NAMALWA (cell line): ENCODE measurements at places on chromosomes 1 and 21.
A peak's percentile ranks its signal among the peaks of the same experiment; 100 is the strongest.

DNA sequence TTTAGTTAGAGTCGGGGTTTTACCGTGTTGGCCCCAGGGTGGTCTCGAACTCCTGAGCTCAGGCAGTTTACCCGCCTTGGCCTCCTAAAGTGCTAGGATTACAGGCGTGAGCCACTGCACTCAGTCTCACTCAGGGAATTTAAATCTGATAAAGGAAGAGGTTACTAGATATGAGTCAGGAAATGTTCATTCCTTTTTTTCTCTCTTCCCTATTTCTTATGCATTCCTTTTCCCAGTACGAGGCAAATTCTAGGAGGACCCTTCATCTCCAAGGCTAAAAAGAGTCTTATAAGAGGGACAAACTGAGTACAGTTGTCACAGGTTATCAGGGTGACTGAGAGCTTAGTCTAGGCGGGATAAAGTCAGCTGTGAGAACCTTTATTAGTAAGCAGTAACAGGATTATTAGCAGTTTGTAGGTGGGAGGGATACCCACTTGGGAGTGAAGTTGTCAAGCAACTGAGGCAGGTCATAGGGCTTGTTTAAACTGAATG lies 9.1 kb downstream of the MACF1 start:
- DNase-seq = no peak

DNA sequence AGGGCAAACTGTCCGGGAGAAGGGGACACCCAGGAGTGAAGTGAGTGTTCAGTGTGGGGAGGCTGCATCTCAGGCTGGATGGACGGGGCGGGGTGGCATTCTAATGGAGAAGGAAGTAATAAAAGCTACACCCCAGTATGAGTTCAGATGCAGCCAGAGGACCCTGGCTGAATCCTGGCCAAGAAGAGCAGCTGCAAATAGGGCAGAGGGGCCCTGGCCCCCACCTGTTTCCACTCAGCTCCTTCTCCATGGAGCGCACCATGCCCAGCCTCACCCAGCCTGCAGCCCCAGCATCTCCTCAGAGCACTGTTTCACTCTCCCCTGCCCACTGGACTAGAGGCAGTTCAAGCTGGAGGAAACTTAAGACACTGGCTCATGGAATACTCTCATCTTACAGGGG lies 46.4 kb downstream of the KCND3 start:
- no peak for DNase-seq

GRCh38 chr1:244461245-244462071 lies at the start of gene CATSPERE:
TSS of gene CATSPERE (plus strand) at chr1:244461273. CDS start at chr1:244461430, 157 bp downstream.
- peak; percentile 83 for DNase-seq

- DNase-seq = no peak
These were observed 2.3 kb upstream of the DMRTA2 start for GRCh38 chr1:50425376-50426107.

- no peak for DNase-seq
These were observed 20.5 kb downstream of the HIVEP3 start for GRCh38 chr1:41898191-41898713.

DNA sequence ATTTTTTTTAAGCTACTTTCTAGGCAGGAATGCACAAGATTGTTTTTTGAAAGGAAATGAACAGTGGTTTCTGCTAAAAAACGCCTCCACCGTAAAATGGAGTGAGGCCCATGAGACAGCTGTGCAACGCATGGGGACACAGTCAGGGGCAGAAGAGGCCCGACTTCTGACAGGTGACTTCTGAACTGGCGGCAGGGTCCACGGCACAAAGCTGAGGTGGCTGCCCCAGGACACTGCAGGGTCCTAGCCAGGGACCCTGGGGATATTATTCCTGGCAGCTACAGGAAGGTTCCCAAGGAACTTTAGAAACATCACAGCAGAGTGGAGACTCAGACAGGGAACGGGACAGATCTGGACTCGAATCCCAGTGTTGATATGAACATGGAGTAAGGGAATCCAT lies 75.1 kb downstream of the SIM2 start:
- DNase-seq = no peak

GRCh38 chr1:210620867-210621488 lies 292.3 kb downstream of the HHAT start:
- DNase-seq = no peak

- no peak for DNase-seq
These were observed 11.0 kb upstream of the ZNF691 start for GRCh38 chr1:42835422-42835821.

DNA sequence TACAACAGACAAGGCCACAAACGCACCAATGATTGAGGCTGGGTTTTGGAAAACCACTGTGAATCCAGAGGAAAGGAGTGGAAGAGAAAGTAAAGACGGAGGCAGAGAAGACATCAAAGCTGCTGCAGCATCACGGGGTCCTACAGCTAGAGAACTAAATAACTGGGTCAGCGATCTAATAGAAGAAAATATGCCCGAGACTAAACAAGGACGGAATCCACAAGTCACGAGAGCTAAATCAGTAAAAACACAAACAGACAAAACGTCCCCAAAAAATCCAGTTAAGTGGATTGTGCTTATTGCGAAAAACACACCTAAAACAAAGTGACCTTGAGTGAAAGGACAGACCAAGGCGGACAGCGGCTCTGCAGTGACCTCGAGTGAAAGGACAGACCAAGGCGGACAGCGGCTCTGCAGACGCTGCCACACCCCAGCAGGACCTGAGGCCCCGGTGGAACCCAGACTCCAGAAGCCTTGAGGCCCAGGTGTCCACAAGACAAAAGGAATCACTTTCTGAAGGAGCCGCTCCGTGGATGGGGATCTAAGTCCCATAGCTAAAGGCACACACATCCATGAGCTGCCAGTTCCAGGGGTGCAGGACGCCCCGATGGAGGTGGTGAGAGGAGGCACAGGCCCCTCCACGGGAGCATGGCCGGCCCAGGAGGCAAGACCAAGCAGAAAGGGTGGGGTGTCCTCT lies 6.0 kb downstream of the FTCD start:
- DNase-seq = no peak

GRCh38 chr1:77926561-77927357 lies 38.3 kb downstream of the NEXN start:
- no peak for DNase-seq

DNA sequence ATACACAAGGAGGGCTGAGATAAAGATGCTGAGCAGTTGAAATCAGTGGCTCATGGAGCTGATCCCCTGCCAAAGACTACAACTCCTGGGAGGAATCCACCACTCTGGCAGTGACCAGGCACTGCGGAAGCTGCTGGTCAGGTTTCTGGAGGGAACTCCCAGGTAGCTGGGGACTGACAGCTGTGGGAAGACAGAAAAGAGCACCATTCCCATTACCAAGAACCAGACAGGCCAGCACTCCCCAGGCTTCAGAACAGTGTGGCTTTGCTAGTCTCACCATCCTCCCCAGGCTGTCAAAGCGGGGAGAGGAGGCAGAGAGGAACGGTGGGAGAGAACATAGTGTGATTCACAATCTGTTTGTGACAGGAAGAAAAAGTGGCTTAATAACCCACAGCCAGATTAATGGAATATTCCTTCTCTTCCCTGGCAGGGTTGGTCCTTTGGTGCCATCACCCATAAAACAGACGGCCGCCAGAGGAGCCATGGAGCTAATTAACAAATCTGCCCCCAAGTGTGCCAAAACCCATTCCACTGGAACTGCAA lies 92.1 kb downstream of the MAB21L3 start:
- no peak for DNase-seq

- no peak for DNase-seq
These were observed 6.8 kb downstream of the RNF187 start for GRCh38 chr1:228494044-228494353.

GRCh38 chr1:51549016-51549619 lies 30.1 kb upstream of the EPS15 start:
- peak; percentile 18 for DNase-seq

DNA sequence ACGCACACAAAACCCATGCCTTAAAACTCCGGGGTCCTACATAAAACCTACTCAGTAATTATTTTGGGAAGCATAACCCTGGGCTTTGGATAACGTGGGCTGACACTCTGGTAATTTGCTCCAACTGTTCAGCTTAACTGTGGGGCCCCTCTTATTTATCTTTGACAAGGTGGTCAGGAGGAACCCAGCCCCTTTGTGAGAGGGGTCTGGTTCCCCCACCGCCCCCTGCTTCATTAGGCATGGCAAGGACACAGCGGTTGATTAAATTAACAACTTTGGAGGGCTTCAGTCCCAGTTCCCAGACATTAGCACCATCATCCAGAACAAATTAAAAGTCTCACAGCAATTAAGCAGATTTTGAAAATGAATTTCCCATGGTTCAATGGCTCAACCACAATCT lies 14.7 kb downstream of the WLS start:
- no peak for DNase-seq

DNA sequence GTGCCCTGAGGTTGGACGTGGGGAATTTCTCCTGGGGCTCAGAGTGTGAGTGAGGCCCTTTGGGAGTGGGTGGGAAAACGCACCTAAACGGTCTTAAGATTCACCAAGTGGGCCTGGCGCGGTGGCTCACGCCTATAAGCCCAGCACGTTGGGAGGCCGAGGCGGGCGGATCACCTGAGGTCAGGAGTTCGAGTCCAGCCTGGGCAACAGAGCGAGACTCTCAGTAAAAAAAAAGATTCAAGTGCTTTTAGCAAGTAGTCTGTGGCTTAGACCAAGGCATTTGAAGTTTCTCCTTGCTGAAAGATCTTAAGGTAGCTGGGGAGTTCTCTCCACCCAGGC lies 1.4 kb downstream of the RPS8 start:
- no peak for DNase-seq

GRCh38 chr1:110174961-110175360 lies 24.7 kb downstream of the SLC6A17 start:
- no peak for DNase-seq

DNA sequence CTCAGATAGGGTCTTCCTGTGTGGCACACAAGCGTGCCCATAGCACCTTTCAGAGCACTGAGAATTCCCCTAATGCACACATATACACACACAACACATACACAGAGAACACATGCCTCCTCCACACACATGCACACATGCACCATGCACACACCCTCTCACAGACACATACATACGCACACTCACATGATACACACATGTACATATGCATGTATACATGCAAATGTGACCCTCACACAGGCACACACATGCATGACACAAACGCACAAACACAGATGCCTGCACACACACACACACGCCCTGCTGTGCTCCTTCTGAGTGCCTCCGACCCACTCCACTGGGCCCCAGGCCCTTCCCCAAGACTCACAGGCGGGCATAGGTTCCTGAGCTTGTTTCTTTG lies 251.0 kb downstream of the PTPRU start:
- DNase-seq = no peak

GRCh38 chr1:229075716-229076115 lies 195.2 kb upstream of the RAB4A start:
- DNase-seq = no peak

DNA sequence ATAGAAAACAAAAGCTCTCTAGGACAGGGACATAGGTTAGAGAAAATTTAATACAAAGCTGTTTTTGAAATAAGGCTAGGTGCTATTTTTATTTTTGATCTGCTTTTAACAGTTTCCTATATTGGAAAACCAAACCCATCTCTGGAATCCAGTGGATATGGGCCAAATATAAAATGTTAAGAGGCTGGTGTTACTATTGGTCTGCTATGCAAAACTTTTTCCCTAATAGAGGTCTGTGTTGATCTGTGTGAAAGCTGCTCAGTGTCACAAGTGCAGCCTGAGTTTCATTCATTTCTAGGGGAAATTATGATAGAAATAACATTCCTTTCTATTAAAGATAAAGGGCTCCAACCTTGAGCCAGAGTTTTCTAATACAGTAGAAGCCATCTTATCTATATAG lies 116.4 kb downstream of the OLFML2B start:
- DNase-seq = no peak
